ENCODE measurements at places on chromosomes 4 and X.

- DNase-seq, result peak; percentile 7
Measured at GRCh38 chr4:4995908-4996265, 23.4 kb downstream of the CYTL1 start.

DNA sequence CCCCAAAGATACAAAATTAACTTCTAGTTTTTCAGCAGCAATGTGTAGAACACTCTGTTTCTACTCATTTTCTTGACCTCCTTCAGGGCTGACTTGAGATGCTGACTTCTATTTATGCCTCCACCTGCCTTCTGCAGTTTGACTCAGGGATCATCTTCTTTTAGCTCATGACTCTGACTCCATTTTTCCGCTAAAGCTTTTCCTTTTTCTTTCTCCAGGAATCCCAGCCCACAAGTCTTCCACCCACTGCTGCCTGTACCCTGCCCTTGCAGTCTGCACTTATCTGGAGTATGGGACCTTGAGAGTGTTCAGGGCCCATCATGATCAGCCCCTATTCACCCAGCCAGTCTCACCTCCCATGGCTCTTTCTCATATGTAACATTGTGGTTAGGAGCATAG, 14.9 kb upstream of the KLHL2 start:
- no peak for DNase-seq

- DNase-seq, result no peak
Measured at GRCh38 chr4:47749858-47750257, 88.0 kb downstream of the CORIN start.

- DNase-seq, result no peak
Measured at GRCh38 chr4:152535360-152535902, 461 bp downstream of the FBXW7 start.

GRCh38 chrX:84666086-84666485, 163.8 kb upstream of the HDX start:
- DNase-seq, result no peak

- DNase-seq, result no peak
Measured at GRCh38 chr4:112510291-112511092, 5.5 kb downstream of the NEUROG2 start.

DNA sequence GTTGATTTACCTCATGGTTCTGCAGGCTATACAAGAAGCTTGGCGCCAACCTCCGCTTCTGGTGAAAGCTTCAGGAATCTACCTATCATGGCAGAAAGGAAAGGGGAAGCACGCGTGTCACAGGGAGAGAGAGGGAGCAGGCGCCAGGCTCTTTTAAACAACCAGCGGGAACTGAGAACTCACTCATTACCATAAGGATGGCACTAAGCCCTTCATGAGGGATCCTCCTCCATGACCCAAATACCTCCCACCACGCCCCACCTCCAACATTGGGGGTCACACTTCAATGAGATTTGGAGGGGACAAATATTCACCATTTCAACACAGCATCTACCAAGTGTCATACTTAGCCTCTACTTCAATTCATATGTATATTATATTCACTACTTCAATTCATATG, 18.8 kb upstream of the TBC1D8B start:
- DNase-seq, result no peak

DNA sequence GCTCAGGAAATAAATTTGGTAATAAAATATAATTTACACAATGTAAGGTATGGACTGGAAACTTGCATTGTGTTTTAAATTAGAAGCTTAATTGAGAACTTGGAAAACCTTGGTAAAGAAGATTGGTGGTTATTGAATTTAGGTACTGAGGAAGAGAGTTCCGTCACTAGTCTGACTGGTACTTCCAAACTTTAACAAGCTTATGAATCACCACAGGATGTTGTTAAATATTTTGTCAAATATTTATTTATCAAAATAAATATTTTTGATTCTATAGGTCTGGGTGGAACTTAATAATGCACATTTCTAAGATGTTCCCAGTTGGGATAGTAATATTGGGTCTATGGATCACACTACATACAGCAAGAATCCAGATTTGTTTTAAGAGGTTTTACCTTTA, 992.2 kb downstream of the ARAP2 start:
- DNase-seq, result no peak

- DNase-seq, result no peak
Measured at GRCh38 chr4:161856711-161857326, 307.0 kb downstream of the FSTL5 start.

DNA sequence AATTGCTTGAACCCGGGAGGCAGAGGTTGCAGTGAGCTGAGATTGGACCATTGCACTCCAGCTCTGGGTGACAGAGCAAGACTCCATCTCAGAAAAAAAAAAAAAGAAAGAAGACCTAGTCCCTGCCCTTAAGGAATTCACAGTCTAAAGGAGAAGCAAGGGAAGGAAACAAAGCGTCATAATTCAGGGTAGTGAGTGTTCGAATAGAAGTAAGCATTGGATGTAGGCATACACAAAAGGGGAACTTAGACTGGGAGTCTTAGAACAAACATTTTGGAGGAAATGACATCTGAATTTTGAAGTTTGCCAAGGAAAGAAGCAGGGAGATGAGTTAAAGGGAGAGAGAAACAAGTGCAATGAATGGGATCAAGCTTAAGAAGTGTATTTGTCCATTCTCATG, 32.4 kb downstream of the PPM1K start:
- DNase-seq, result no peak

- peak; percentile 32 for DNase-seq
Measured at GRCh38 chr4:103073792-103074438, 2.6 kb downstream of the SLC9B2 start.

- no peak for DNase-seq
Measured at GRCh38 chr4:141757287-141757686, 120.9 kb downstream of the IL15 start.

GRCh38 chr4:147682755-147683154, 1.2 kb downstream of the PRMT9 start:
- DNase-seq, result no peak

GRCh38 chrX:72071213-72071612, 60.5 kb downstream of the RTL5 start:
- no peak for DNase-seq

GRCh38 chr4:10083331-10083771, 33.2 kb downstream of the WDR1 start:
- DNase-seq, result no peak

DNA sequence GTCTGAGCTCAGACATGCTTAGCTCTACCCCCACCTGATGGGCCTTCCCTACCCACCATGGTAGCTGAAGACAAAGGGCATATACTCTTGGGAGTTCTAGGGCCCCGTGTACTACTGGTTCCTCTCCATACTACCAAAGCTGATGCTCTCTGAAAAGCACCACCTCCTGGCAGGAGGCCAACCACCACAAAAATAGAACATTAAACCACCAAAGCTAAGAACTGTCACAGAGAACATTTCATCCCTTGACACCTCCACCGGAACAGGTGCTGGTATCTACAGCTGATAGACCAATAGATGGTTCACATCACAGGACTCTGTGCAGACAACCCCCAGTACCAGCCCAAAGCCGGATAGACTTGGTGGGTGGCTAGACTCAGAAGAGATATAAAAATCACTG, 13.4 kb downstream of the EDA2R start:
- DNase-seq, result no peak

DNA sequence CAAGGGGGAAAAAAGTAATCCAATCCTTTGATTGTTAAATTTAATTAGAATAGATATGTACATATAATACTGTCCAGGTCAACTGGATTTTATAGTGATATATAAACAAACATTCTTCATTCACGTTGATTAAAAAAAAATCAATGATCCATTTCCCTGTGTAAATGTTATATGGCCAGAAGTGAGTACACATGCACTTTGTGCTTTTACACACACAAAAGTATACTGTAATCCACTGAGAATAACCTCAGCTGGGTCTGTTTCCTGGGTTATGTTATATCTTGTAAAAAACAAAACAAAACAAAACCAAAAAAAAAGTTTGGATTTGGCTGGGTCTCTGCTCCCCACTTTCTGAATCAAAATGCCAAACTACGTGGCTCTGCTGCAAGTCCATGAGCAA, 51.7 kb downstream of the WFS1 start:
- DNase-seq, result no peak

DNA sequence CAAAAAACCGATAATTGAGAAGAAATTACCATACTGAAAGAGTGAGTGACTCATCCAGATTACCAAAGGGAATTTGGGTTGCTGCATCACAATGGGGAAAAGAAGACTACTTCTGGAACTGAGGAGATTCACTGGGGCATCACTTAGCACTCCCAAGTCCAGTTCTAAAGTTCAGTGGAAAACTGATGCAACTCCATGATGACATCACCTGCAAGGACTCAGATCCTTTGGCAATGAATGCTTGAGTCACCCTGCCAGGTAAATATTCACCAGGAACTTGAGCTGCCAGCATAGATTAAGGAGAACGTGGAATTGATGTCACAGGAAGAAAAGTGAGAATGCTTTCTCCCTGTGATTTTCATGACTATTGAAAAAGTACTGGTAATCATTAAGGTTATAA, 32.0 kb upstream of the SMIM10L2A start:
- peak; percentile 92 for DNase-seq

DNA sequence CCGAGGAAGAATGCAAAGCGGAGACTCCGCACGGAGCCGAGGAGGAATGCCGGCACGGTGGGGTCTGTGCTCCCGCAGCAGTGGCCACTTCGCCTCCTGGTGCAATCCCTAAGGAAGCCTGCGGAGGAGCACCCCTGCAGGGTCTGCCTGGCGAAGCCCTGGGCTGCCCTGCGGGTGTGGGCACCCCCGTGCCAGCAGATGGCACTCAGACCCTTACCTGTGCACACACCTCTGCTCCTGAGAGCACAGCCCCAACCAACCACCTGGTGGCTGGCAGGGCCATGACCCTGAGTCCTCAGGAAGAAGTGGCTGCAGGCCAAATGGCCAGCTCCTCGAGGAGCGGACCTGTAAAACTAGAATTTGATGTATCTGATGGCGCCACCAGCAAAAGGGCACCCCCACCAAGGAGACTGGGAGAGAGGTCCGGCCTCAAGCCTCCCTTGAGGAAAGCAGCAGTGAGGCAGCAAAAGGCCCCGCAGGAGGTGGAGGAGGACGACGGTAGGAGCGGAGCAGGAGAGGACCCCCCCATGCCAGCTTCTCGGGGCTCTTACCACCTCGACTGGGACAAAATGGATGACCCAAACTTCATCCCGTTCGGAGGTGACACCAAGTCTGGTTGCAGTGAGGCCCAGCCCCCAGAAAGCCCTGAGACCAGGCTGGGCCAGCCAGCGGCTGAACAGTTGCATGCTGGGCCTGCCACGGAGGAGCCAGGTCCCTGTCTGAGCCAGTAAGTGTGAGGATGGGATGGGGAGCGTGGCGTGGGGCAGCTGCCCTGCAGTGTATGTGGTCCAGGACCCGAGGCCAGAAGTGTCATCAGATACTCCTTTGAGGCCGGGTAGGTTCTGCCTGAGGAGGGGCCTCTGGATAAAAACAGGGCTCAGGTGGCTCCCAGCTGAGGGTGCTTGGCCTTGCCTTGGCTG, 7.0 kb downstream of the TACC3 start:
- no peak for DNase-seq

DNA sequence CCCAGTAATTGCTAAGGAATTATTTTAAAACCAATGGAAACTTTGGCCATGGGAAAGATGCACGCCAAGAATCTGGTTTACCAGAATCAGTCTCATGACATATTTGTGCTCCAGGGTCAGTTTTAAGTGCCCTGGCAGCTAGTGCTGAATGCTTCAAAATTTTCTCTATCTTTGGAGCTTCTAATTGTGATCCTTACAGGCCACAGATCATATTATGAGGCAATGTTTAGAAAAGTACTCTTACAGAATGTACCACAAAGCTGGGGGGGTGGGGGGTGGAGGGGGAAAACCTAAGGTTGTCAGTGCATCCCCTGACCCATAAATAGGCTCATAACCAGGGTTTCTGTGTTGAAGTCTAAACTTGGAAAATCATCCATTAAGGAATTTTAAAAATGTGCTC, 514.5 kb downstream of the INPP4B start:
- no peak for DNase-seq

DNA sequence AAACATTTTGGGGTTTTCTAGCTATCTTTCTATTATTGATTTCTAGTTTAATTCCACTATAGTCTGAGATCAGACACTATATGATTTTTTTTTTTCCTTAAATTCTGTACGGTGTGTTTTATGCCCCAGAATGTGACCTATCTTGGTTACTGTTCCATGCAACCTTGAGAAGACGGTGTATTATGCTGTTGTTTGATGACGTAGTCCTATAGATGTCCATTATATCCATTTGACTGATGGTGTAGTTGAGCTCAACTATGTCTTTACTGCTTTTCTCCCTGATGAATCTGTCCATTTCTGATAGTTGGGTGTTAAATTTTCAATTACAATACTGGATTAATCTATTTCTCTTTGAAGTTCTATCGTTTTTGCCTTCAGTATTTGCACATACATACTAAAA, 212.5 kb downstream of the NDST4 start:
- DNase-seq, result no peak

- no peak for DNase-seq
Measured at GRCh38 chr4:96342790-96343455, 503.0 kb downstream of the PDHA2 start.

DNA sequence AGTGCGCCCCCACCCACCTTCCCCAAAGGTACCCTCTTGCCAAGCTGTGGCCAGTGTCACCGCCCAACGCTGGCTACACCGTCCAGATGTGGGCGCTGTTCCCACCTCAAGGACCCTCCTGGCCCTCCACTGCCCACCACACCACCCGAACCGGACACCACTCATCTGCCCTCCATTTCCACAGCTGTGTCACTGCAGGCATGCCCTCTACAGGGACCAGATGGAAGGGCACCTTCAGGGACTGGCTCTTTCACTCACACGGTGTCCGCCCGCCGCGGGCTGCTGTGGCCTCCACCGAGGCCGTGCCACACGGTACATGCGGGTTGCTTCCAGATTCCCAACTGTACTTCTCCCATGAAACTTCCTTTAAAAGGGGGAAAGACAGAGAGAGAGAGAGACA, 87.7 kb downstream of the FAM53A start:
- DNase-seq, result no peak

DNA sequence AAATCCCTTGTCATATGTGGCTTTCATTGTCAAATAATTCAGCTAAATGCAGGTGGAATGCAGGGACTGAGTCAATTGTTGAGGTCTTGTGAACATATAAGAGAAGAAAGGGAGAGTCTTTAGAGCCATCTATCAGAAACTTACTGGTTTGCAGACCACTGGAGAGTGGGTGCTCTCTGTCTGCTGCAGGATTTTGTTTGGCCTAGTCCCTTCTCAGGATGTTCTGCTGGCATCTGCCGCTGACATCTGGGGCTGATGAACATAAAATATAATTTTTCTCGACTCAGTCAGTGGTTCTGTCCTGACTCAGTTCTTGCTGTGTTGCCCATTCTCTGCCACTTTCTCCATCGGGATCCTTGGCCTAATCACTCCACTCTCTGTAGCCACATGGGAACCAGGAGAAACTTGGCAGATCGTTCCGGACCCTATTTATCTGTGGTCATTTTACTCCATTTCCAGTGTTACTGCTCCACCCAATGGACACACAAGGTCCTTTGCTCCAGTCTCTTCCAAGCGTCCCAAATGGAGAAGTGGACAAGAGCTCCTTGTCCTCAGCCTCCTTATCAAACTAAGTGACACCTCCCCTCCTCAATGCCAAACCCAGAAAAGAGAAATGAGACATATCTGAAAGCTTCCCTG, 436.2 kb downstream of the FAT4 start:
- DNase-seq, result peak; percentile 40

Measured in kidney tubule cell (primary cell).